Pericardium fibroblast (primary cell): ENCODE measurements at places on chromosomes 4 and X. TPM values are rescaled to one million over a fixed set of nuclear protein-coding genes. Genes with fewer than 3 reads are reported as not detected.

AMBN gene
- not detected in 2 replicates for total RNA-seq

MECP2 gene
- total RNA-seq = 17.6 and 19.4 TPM in 2 replicates

STPG2 gene
- not detected in 2 replicates for total RNA-seq

MSX1 gene
- total RNA-seq = 4.9 and 5.7 TPM in 2 replicates

NAA15 gene
- 16.7 and 22.6 TPM in 2 replicates for total RNA-seq

UGT2B11 gene
- not detected in 2 replicates for total RNA-seq

DIPK2B gene
- total RNA-seq = 0.09 TPM in 1 of 2 replicates, not detected in the other

LEF1 gene
- 0.93 TPM in 1 of 2 replicates, not detected in the other for total RNA-seq

SHROOM3 gene
- total RNA-seq = 0.60 and 7.7 TPM in 2 replicates

ZNF630 gene
- 0.26 and 0.58 TPM in 2 replicates for total RNA-seq

SLC2A9 gene
- total RNA-seq = 2.6 and 4.6 TPM in 2 replicates

SPANXC gene
- total RNA-seq = not detected in 2 replicates

SPIN2A gene
- 0.09 and 1.4 TPM in 2 replicates for total RNA-seq

VCX3B gene
- not detected in 2 replicates for total RNA-seq

QRFPR gene
- not detected in 2 replicates for total RNA-seq

CRLF2 gene
- not detected in 2 replicates for total RNA-seq

APLN gene
- 9.0 and 19.0 TPM in 2 replicates for total RNA-seq

SASH3 gene
- not detected in 2 replicates for total RNA-seq

SPOCK3 gene
- 0.82 TPM in 1 of 2 replicates, not detected in the other for total RNA-seq

PRRG3 gene
- total RNA-seq = not detected in 2 replicates

ITIH6 gene
- total RNA-seq = not detected in 2 replicates

TNIP3 gene
- not detected in 2 replicates for total RNA-seq

CTAG1A gene
- not detected in 2 replicates for total RNA-seq

EIF2S3 gene
- total RNA-seq = 127 and 220 TPM in 2 replicates

RBM46 gene
- total RNA-seq = 0.34 TPM in 1 of 2 replicates, not detected in the other

RLIM gene
- total RNA-seq = 22.5 and 25.4 TPM in 2 replicates

CCNB3 gene
- total RNA-seq = under 0.01 TPM in 1 of 2 replicates, not detected in the other

PDCL2 gene
- not detected in 2 replicates for total RNA-seq

FAM9B gene
- total RNA-seq = not detected in 2 replicates

IQCM gene
- not detected in 2 replicates for total RNA-seq

MID1 gene
- 7.1 and 27.2 TPM in 2 replicates for total RNA-seq

MRFAP1 gene
- 210 and 238 TPM in 2 replicates for total RNA-seq

TRIM75 gene
- not detected in 2 replicates for total RNA-seq

CCDC160 gene
- 0.17 TPM in 1 of 2 replicates, not detected in the other for total RNA-seq

USP17L18 gene
- not detected in 2 replicates for total RNA-seq

MAGEA10 gene
- not detected in 2 replicates for total RNA-seq

NCAPG gene
- total RNA-seq = 0.70 and 4.8 TPM in 2 replicates

SLC4A4 gene
- 1.9 and 5.5 TPM in 2 replicates for total RNA-seq

KLF8 gene
- total RNA-seq = 0.09 and 0.12 TPM in 2 replicates

GABRB1 gene
- total RNA-seq = not detected in 2 replicates

TMEM271 gene
- total RNA-seq = not detected in 2 replicates
